ENCODE measurements at places on chromosomes 3 and 15. TPM values are rescaled to one million over a fixed set of nuclear protein-coding genes. Genes with fewer than 3 reads are reported as not detected.
A peak's percentile ranks its signal among the peaks of the same experiment; 100 is the strongest.

Gene CD200
- total RNA-seq = 38.8 TPM

Gene CCRL2
- total RNA-seq = 2.5 TPM

- H3K4me3 ChIP-seq = no peak overlapping the region
- H3K27ac ChIP-seq = peak overlapping the region; percentile 16
- no peaks in the 10 kb centered on the region for H3K27me3 ChIP-seq
These were observed 261.6 kb upstream of the THRB start for GRCh38 chr3:24756101-24756888.

- H3K4me3 ChIP-seq = no peak overlapping the region
- no peaks in the 10 kb centered on the region for H3K36me3 ChIP-seq
- no peaks in the 10 kb centered on the region for H3K27me3 ChIP-seq
These were observed 41.1 kb upstream of the APH1B start for GRCh38 chr15:63236272-63236671.

All from spinal cord (tissue), 10 donors.